Calu3 (cell line): ENCODE measurements at places on chromosomes 2 and 18. TPM values are rescaled to one million over a fixed set of nuclear protein-coding genes. Genes with fewer than 3 reads are reported as not detected.

Gene HOXD8
- not detected in 2 replicates for total RNA-seq

Gene FOXD4L1
- 0.92 and 1.0 TPM in 2 replicates for total RNA-seq

Gene POLE4
- total RNA-seq: 33.1 and 34.6 TPM in 2 replicates

Gene MYOM1
- 16.5 and 20.4 TPM in 2 replicates for total RNA-seq

Gene FRZB
- 0.20 and 0.21 TPM in 2 replicates for total RNA-seq

- no peak for DNase-seq
- H3K27me3 ChIP-seq: no peaks in the 10 kb centered on the region
- no peaks in the 10 kb centered on the region for H3K4me1 ChIP-seq
- no peak overlapping the region for H3K27ac ChIP-seq
- no peak overlapping the region for H3K4me3 ChIP-seq
Observed at GRCh38 chr2:85476624-85477023, 58.1 kb downstream of the SH2D6 start.

DNA sequence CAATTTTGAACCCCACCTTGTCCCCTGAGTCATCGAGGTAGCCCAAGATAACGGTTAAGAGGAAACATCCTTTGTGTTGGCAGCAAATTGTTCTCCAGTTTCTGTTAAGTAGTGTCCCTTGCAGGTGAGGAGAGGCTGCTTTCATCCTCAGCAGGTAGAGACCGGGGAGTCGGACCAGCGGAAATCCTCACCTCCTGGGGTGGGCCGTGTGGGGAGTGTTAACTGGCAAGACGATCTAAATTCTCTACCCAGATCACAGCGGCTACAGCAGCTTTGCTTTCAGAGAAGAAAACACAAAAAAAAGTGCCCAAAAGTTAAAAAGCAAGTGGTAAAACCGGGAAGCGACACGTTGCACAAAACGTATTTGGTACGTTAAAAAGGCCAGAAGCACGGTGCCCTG, 63.2 kb downstream of the ADI1 start:
- H3K4me1 ChIP-seq: no peaks in the 10 kb centered on the region
- DNase-seq: no peak
- no peaks in the 10 kb centered on the region for H3K27me3 ChIP-seq
- no peak overlapping the region for H3K4me3 ChIP-seq

DNA sequence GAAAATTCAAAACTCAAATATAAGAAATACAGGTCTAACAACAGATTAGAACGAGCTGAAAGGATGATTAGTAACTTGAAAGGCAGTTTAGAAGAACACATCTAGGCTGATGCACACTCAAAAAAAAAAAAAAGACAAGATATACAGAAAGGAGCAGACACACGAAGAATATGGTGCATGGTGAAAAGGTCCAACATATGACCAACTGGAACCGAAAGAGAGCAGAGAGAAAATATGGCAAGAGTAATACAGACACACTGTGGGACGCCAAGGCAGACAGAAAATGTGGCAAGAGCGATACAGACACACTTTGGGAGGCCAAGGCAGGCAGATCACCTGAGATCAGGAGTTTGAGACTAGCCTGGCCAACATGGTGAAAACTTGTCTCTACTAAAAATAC, 39.8 kb downstream of the NDUFA10 start:
- H3K4me3 ChIP-seq: no peak overlapping the region
- DNase-seq: no peak
- H3K27me3 ChIP-seq: no peaks in the 10 kb centered on the region
- H3K36me3 ChIP-seq: peaks cover 15% of the 10 kb centered on the region

Gene SATB2
- total RNA-seq: 8.4 and 11.2 TPM in 2 replicates

DNA sequence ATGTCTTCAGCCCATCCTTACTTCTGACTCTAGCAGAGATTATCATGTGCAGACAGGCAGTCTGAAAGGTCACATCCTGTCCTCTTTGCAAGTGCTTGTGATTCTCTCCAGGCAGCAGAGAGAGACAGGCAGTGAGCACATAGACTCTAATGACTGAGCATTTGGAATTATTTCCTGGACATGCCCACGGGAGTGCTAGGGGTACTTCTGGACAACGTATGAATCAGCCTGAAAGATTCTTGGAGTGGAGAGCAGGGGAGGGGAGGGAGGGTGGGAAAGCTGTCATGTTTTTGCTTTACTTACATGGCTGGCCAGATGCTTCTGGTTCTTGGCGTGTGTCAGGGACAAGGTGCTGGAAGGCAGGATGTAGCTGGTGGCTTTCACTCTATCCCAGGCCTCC, 150.6 kb downstream of the RIF1 start:
- no peaks in the 10 kb centered on the region for H3K36me3 ChIP-seq
- DNase-seq: no peak
- H3K27ac ChIP-seq: no peak overlapping the region
- no peaks in the 10 kb centered on the region for H3K4me1 ChIP-seq
- no peaks in the 10 kb centered on the region for H3K27me3 ChIP-seq

Gene CREG2
- total RNA-seq: 1.3 and 2.4 TPM in 2 replicates

DNA sequence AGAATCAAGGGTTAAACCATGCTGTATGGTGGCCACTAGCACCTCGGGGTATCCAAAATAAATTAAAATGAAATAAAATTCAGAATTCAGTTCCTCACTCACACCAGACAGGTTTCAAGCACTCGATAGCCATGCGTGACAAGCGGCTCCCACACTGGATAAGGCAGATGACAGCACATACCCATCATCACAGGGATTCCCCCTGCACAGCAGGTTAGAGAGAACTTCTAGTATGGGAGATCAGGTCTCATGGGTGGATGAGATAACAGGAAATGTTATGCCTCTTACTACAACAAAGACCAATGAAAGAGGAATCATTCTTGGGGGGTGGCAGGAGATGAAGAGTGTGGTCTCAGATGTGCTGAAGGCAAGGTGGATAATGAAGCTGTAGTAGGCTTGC, 121.9 kb upstream of the ACAA2 start:
- H3K27ac ChIP-seq: no peak overlapping the region
- H3K4me1 ChIP-seq: no peaks in the 10 kb centered on the region
- H3K27me3 ChIP-seq: no peaks in the 10 kb centered on the region
- DNase-seq: no peak
- peaks cover 6% of the 10 kb centered on the region for H3K36me3 ChIP-seq
- no peak overlapping the region for H3K4me3 ChIP-seq

Gene DIPK1C
- total RNA-seq: not detected in 2 replicates

GRCh38 chr2:233201258-233202013, 50.0 kb upstream of the ATG16L1 start:
- no peaks in the 10 kb centered on the region for H3K4me1 ChIP-seq
- no peak overlapping the region for H3K27ac ChIP-seq
- peaks cover 36% of the 10 kb centered on the region for H3K27me3 ChIP-seq

Gene C2orf76
- total RNA-seq: 5.5 and 7.1 TPM in 2 replicates

Gene EVX2
- total RNA-seq: not detected in 2 replicates

- DNase-seq: no peak
- no peak overlapping the region for H3K4me3 ChIP-seq
- H3K27ac ChIP-seq: no peak overlapping the region
- H3K36me3 ChIP-seq: no peaks in the 10 kb centered on the region
- no peaks in the 10 kb centered on the region for H3K27me3 ChIP-seq
Observed at GRCh38 chr18:36580874-36581750, 247.7 kb downstream of the TPGS2 start.

GRCh38 chr2:121266543-121267106, 18.4 kb downstream of the TFCP2L1 start:
- peak overlapping the region; percentile 6 for H3K27ac ChIP-seq
- peaks cover 28% of the 10 kb centered on the region for H3K4me1 ChIP-seq
- no peaks in the 10 kb centered on the region for H3K27me3 ChIP-seq

GRCh38 chr2:165074884-165075283, 119.6 kb upstream of the SLC38A11 start:
- no peaks in the 10 kb centered on the region for H3K36me3 ChIP-seq
- H3K4me1 ChIP-seq: no peaks in the 10 kb centered on the region
- H3K4me3 ChIP-seq: no peak overlapping the region
- no peak overlapping the region for H3K27ac ChIP-seq

Gene POTEJ
- total RNA-seq: not detected in 2 replicates

- H3K4me3 ChIP-seq: no peak overlapping the region
- DNase-seq: no peak
- H3K27me3 ChIP-seq: no peaks in the 10 kb centered on the region
- peaks cover 7% of the 10 kb centered on the region for H3K36me3 ChIP-seq
- no peak overlapping the region for H3K27ac ChIP-seq
- H3K4me1 ChIP-seq: no peaks in the 10 kb centered on the region
Observed at GRCh38 chr18:36786686-36787085, 42.1 kb downstream of the TPGS2 start.

Gene UNC50
- 30.5 and 33.0 TPM in 2 replicates for total RNA-seq

GRCh38 chr2:240567137-240567871, 980 bp upstream of the RNPEPL1 start:
- DNase-seq: no peak
- H3K4me1 ChIP-seq: peaks cover 33% of the 10 kb centered on the region
- H3K36me3 ChIP-seq: peaks cover 70% of the 10 kb centered on the region
- H3K4me3 ChIP-seq: peak overlapping the region; percentile 85

Gene RABL2A
- total RNA-seq: 25.6 and 29.6 TPM in 2 replicates
